ENCODE measurements at places on chromosomes 7 and 10.

DNA sequence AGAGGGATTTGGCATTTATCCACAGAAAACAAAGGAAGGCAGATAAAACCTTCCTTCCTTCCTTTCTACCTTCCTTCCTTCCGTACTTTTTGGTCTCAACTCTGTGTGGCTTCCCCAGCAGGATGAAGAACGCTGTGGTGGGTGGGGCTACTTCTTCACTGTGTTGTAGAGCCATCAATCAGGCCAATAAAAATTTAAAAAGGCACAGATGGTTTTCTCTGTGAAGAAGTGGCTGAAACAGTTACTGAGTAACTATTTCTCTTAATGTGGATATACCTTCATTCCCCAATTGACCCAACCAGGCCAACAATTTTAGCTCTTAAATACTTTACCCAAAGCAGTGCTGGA is 75.8 kb downstream of the ZNF92 start:
- DNase-seq: no peak

DNA sequence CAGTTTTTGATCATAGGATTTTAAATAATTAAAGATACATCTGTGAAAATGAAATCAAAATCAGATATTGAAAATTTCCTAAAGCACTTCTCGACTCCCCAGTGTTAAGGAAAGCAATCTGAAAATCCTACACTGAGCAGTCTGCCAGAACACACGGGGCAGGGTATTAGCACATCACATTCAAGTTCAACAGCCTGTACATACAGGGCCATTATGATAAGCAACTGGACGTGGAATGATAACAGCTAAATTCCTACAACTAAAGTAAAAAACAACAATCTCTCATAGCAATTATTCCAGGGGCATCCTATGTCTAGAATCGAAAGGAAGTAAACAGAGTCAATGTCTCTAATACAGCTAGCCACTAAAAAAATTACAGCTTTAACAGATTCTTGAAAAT is 31.7 kb downstream of the TRDMT1 start:
- DNase-seq: no peak

DNA sequence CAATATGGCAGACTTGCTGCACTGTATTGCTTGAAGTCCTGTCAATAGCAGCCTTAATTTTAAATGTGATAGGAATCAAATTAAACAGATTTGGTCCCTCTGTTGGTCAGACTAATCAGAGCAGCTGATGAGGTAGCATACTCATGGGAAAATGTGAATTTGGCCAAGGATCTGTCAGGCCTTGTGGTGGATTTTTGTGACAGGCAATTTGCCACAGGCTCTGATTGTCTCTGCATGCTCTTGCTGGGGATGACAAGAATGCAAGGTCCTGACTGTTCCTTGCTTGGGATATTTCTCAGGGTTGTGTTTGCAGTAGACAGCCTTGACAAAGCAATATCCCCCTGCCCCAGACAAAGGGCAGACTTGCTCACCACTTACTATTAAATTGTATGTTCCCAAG is 41.5 kb upstream of the GARS1 start:
- no peak for DNase-seq

GRCh38 chr10:102850025-102850518 is 4.0 kb upstream of the BORCS7 start:
- DNase-seq: no peak

DNA sequence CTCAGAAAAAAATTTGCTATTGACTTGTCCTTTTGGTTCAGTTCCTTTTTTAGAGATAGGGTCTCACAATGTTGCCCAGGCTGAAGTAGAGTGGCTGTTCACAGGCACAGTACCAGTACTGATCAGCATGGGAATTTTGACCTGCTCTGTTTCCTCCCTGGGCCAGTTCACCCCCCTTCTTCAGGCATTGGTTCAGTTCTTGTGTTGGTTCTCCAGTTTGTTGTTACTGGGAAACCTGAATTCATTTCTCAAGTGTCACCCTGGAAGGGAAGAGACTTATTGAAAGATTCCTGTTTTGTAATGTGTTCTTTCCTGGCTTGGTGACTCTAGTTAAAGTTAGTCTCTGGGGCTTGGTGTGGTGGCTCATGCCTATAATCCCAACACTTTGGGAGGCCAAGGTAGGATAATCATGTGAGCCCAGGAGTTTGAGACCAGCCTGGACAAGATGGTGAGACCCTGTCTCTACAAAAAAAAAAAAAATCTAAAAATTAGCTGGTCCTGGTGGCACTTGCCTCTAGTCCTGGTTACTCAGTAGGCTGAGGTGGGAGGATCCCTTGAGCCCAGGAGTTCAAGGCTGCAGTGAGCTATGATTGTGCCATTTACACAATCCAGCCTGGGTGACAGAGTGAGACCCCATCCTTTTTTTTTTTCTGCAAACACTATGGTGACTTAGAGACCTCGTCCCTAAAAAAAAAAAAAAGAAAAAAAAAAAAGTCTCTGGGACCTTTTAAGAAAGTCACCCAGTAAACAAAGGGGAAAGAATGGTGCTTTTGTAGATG is 52.7 kb downstream of the CNNM2 start:
- DNase-seq: no peak

GRCh38 chr10:50325449-50326171 is 74.3 kb upstream of the ASAH2 start:
- DNase-seq: no peak

DNA sequence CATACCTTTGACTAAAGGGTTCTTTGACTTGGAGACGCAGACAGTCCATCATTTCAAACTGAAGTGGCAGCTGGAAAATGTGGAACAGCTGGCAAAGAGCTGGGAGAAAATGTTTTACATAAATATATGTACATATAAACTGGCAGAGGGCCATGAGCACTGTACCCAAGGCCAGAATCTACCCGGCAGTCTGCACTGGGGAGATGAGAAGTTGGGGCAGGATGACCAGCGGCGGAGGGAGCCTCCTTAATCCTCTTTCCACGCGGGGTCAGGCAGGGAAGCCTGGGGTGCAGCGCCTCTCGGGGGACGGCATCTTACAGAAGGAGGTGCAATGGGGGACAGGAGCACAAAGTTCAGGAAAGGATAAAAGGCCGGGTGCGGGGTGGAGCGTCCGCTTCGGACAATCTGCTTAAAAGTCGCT is 1.3 kb downstream of the GLI3 start:
- DNase-seq: no peak

DNA sequence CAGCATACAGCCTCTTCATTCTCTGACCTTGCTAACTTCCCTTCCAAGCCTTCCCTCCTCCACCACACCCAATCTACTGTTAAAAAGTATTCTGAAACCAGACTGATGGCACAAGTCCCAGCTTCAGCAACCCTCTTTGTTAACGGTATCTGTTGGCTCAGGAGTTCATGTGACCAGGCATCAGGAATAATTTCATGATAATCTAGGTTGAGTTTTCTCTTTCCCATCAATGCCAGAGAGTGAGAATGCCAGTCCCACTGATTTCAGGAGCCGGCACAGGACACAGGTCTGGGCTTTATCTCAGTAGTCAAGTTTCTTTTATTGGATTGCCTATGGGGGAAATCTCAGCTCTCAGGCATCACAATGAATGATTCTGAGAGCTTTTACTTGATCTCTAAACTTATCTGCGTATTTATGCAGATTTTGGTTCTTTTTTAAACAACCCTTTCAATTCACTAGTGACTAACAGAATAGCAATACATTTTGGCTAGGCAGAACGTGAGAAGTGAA is 231.0 kb upstream of the LYZL1 start:
- DNase-seq: no peak

DNA sequence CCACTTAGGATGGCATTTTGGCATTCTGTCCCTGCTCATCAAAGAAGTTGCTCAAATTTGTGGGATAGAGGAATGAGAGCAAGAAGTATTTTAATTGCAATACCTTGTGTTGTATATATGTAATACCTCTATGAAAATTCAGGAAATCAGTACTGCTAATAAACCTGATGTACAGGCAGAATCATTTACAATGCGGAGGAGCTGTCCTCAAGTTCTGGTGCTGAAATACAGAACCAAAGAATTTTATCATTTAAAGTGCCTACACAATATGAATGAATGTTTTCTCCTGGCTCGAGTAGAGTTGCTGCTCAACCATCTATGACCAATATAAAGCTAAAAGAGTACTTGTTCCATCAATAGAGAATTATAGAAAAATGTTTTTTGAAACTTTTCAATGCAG is 305.8 kb downstream of the PLXNA4 start:
- DNase-seq: no peak

- no peak for DNase-seq
These were observed 205.2 kb downstream of the TMEM26 start for GRCh38 chr10:61248013-61248412.

DNA sequence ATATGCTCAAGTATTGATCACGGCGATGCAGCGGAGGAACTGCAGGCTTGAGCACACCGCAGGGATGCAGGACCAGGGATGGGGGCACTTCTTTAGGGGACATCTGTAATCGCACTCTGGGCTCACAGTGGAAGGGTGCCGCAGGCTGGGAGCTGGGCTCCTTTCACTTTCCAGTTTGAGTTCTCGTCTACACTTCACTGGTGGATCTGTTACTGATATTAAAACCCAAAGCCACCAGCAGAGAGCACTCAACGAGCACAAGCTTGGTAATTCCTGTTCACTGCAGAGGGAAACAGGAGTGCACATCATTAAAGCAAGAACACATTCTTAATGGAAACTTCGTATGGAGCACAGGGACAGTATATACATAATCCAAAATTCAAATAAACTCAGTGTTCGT is 91.3 kb downstream of the PARD3 start:
- DNase-seq: no peak

- no peak for DNase-seq
These were observed 408.4 kb downstream of the SUGCT start for GRCh38 chr7:40542982-40543741.

Measured in activated T-helper 1 cell treated with anti-CD3 and anti-CD28 coated beads, Interleukin-2, amount 50 U/mL, for 16 hours (primary cell).